H54 (cell line): ENCODE measurements at places on chromosomes 5 and 9.

DNA sequence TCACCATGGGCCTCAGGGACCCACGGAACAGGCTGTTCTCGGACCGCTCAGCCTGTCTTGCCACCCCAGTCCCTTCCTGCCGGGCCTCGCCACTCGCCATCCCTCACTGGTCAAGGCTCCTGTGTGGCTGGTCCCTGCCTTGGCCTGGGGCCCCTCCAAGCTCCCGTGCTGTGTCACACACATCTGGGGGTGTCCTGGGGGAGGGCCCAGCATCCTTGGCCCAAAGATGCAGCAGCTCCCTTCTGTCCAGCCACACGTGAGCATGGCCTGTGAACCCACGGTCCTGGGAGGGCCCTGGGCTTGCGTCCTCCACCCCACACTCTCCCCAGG lies 425 bp upstream of the EGFL7 start:
- no peak for DNase-seq

DNA sequence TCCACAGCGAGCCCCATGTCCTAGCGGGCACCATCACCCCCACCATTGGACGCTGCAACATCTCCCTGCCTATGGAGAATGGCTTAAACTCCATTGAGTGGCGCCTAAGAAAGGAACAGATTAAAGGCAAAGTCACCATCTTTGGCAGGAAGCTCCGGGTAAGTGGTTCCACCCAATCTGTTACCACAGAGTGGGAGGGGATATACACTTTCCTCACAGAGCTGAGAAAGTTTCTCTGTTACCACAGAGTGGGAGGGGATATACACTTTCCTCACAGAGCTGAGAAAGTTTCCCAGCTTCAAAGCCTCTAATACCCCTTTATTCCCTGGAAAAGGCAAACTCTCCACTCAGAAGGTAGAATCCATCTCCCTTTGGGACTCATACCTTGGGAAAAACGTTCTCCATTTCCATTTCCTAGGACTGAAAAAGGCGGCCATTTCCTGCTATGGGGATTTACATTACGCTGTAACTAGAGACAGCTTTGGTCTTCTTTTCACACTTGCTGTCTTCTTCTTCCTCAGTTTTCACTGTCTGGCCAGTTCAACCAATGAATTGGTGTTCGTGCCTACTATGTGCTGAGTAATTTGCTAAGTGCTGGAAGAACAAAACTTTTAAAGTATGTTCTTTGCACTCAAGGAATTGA lies 63.4 kb upstream of the WWC1 start:
- no peak for DNase-seq

- DNase-seq: no peak
These were observed 116.9 kb upstream of the TRPC7 start for GRCh38 chr5:136482206-136482605.

DNA sequence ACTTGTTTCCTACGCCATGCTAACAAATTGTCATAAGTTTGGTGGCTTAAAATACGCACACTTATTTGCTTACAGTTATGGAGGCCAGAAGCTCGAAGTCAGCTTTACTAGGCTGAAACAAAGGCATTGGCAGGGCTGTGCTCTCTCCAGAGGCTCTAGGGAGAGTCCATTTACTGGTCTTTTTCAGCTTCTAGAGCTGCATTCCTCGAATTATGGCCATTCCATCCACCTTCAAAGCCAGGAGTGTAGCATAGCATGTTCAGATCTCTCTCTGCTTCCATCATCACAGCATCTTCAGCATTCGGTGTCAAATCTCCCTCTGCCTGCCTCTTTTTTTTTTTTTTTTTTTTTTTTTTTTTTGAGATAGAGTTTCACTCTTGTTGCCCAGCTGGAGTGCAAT lies 670.2 kb downstream of the ACTL7B start:
- no peak for DNase-seq

DNA sequence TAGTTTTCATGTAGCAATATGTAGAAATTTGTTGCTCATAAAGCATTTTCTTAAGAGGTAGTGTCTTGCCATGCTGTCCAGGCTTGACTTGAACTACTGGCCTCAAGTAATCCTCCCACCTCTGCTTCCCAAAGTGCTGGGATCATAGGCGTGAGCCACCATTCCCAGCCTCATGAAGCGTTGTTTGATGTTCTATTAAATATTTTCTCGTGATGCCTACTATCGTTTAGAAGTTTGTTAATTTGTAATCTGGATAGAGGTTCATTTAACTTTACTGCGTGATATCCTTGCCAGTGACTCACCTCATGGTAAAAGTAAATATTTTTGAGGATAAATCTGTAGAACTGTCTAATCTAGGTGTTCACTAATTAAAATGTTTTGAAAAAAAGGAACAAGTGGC lies 82.6 kb downstream of the VCAN start:
- DNase-seq: no peak

- no peak for DNase-seq
These were observed 759 bp upstream of the SUSD1 start for GRCh38 chr9:112175796-112176315.

DNA sequence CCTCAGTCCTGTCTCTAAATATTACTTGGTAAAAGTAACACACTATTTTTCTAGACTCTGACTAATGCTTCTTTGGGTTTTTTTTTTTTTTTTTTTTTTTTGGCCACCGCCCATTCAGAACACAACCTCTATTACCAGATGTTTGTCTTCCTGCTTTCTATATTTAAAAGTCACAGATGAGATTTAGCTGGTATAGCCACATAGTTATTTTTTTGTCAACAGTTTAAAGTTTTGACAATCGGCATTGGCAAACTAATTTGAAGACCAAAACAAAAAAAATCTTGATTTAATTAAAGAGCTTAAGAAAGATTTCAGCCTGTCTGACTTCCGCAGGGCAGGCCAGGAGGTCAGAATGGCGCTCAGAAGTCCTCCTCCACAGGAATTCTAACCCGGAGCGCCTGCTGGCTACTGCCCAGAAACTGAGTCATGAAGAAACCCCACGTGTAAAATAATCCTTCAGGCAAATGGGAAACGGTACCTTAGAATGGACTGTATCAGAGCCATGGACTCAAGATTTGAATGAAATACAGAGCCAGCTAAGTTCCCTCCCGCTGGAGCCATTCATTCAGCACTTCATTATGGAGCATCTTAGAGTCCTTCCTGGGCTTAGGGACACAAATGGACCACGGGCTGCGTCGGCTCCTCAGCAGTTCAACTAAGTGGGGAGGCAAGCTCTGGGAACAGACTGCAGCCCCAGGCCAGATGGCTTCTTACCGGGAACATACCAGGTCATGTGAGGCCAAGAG lies 55.6 kb downstream of the PTPDC1 start:
- peak; percentile 97 for DNase-seq

DNA sequence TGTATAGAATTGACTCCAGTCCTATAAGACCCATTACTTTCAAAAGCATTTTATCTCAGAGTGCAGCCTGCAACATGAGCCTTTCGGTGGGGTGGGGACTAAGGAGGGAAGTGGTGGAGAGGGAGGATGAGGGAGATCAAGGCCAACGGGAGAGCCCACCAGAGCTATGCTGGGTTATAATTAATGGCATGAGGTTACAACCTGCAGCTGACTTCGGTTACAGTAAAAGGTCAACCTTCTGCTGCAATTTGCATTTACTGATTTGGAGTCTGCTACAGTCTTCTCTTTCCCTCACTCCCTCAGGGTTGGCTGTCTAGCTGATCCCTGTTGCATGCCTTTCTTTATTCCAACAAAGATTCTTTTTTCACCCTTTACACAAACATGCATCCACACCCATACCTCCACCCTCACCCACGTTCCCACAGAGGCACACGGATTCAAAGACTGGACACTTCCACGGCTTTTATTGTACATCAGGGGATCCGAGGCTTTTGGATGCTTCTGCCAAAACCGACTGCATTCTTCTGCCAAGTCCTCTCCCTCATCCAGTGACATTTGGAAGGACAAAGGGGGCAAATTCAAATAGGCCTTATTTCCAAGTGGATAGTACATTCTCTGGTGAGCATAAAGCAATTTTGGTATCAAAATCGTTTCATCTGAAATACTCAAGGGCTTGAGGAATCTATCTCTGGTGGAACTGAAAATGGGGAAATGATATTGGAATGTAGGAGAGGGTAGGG lies 381.2 kb downstream of the NFIB start:
- DNase-seq: no peak

DNA sequence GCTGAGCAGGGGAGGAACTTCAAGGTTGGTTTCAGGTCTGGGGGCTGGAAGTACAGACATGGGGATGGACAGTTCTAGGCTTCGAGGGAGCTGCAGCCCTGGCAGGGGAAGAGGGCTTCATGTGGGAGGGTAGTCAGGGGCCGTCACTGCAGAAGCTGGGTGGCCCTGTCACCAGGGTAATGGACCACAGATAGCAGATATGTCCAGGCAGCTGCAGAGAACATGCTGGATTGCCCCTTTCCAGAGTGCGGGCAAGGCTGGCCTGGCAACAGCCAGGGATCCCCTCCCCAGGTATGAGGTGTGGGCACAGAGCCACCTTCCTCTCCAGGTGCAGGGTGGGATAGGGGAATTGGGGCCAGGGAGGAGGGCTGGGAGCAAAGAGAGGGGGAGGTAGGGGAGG lies 206.5 kb downstream of the GADD45G start:
- no peak for DNase-seq

GRCh38 chr9:112224401-112225289 lies 49.5 kb upstream of the SUSD1 start:
- no peak for DNase-seq

DNA sequence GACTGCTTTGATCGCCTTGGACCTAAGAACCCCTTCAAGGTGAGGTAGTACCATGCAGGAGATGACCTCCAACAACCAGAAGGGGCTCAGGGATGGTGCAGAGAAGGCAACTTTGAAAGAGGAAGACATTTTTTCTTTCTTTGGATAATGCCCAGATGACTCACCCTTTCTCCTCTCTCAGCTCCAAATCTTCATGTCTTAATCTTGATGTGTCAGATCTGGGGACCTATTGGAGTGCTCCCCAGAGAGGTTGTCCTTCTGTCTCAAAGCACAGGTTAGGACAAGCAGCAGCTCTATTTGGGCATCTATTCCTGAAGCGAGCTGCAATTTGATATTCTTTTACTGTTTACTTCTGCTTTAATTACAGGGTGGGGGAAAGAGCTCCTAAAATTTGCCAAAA lies 229.9 kb upstream of the MAP3K1 start:
- DNase-seq: no peak
